ENCODE measurements at places on chromosomes 2 and 18.

DNA sequence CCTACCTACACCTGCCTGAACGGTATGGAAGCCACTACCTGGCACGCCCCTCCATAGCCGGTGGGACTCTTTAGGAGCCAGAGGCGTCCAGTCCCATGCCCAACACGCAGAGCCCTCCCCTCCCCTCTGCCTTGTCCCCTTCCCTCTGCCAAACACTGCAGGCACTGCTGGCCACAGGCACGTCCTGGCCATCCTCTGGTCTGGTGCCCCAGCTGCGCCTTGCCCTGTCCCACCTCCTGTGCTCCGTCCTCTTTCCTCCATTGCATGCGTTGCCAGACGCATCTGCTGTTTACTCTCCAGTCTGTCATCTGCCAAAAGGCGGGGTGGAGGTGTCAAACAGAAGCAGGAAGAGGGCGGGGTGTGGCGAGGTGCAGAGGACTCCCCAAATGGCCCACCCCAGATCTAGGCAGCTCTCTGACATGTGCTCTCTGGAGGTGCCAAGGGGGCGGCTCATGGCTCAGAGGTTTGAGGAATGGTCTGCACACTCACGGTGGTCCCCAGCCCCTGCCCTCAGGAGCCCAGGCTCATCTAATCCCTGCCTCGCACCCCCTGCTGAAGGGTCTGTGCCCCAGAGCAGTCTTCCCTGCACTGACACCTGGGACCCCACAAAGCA is 45.1 kb downstream of the HS6ST1 start:
- no peak for DNase-seq

GRCh38 chr2:132824716-132825115 is 154.7 kb upstream of the LYPD1 start:
- no peak for DNase-seq

DNA sequence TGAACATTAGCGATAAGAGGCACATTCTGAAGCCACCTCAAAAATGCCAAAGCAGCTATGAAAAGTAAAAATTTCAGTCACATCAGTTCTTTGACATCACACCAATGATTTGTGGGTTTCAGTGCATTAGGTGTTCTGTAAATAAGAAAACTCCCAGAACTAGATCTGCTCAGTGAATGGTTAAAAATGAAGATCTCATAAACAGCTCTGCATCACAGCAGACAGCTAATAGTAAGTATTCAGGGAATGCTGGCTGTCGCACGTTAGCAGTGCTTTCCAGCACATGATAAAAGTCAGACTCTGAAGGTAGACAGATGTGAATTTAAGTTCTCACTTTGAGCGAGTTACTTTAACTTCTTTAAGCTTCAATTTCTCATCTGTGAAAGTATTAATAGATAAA is 154.9 kb downstream of the SATB2 start:
- DNase-seq, result no peak

DNA sequence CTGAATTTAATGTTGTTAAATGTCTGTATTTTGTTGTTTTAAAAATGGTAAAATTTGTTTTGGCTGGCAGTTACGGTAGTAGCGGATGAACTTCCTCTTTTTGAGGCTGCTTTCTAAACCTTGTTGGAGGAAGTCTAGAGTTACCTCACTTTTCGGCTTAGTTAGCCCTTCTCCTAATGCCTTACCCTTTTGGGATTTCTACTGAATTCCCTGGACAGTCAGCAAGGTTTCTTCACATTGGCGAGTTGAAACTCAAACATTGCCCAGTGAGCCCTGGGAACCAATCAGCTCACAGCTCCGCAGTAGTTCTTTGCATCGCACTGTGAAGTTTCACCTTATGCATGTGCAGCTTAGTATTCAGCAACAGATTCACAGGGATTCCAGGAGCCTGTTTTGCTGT is 55.2 kb downstream of the TMEM247 start:
- no peak for DNase-seq

- DNase-seq, result no peak
These were observed 165.2 kb upstream of the EPC2 start for GRCh38 chr2:148479398-148479797.

- DNase-seq, result no peak
These were observed 112.2 kb downstream of the GALNT3 start for GRCh38 chr2:165681841-165682240.

DNA sequence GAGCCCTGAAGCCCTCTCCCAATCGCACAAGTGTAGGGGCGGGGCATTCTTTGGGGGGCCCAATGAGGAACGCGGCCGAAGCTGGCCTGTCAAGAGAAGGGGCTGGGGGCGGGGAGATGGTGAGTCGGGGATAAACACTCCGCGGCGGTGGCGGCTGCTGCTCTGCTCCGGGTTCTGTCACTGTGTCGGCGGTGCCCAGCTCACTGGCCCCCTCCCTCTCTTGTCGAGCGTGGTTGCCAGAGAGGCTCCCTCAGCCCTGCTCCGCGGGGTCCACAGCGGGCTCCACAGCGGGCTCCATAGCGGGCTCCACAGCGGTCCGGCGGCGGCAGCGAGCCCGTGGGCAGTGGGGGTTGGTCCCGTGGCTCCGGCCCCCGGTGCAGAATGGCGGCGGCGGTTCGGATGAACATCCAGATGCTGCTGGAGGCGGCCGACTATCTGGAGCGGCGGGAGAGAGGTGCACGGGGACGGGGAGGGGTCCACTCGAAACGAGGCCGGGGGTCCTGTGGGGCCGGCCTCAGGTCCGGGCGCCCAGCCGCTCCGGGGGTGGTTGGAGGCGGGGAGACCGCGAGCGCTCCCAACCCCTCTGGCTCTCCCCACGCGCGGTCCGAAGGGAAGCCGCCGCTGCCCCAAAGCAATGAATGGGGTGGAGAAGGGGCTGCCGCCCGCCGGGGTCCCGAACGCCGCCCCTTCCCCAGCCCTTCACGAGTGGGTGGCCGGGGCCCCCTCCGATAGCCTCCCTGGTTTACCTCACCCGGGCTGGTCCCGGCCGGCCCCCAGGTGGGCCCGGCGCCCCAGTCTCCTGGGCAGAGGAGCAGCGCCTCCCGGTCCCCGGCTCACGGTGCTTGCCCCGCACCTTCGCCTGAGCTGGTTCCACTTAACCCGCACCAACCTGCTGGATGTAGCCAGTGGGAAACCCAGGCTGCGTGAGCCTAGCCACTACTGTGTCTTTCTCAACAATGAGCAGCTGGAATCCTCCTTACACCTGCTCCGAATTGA is at the start of gene MXD1:
TSS of gene MXD1 (plus strand) at position 160 of the 996 bp plus-strand sequence. CDS start at position 382, 222 bp downstream.
- no peak for DNase-seq

- no peak for DNase-seq
These were observed 111.0 kb downstream of the KCNF1 start for GRCh38 chr2:11022591-11023273.

DNA sequence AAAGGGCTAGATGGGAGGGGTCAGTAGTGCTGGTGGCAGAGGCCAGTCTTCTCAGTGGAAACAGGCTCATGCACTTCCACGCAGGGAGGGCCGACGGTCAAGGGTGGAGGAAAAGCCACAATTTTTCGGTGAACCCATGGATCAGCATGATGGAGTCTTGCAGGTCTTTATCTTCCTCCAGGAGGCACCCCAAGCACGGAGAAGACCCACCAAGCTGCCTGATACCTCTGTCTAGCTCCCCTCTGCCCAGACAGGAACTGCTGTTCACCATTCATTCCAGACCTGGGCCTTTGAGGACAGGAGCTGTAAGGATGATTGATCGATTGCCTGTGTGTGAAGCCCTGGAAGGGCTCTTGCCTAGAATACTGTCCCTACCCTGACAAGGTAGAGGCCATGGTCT is 2.8 kb upstream of the LRRFIP1 start:
- no peak for DNase-seq

GRCh38 chr18:58302811-58303210 is 258.8 kb downstream of the NEDD4L start:
- DNase-seq, result no peak

DNA sequence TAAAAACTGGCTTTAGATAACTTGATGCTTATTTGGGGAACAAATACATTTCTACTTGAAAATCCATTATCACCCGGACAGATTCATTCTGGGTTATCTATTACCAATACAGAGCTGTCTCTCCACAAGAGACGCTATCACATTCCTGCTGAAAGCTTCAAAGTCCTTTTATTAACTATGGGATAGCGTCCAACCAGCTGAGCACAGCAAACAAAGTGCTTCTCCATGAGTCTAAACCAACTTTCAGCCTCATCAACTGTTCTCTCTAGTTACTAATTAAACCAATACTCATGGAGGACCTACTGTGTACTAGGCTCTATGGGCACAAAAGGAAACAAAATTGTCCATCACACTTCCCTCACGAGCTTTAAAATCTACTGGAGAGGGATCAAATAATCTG is 132.8 kb downstream of the L3MBTL4 start:
- no peak for DNase-seq

- no peak for DNase-seq
These were observed 275.3 kb downstream of the TMX3 start for GRCh38 chr18:68439642-68440041.

GRCh38 chr2:10283106-10284062 is 19.3 kb upstream of the HPCAL1 start:
- no peak for DNase-seq

DNA sequence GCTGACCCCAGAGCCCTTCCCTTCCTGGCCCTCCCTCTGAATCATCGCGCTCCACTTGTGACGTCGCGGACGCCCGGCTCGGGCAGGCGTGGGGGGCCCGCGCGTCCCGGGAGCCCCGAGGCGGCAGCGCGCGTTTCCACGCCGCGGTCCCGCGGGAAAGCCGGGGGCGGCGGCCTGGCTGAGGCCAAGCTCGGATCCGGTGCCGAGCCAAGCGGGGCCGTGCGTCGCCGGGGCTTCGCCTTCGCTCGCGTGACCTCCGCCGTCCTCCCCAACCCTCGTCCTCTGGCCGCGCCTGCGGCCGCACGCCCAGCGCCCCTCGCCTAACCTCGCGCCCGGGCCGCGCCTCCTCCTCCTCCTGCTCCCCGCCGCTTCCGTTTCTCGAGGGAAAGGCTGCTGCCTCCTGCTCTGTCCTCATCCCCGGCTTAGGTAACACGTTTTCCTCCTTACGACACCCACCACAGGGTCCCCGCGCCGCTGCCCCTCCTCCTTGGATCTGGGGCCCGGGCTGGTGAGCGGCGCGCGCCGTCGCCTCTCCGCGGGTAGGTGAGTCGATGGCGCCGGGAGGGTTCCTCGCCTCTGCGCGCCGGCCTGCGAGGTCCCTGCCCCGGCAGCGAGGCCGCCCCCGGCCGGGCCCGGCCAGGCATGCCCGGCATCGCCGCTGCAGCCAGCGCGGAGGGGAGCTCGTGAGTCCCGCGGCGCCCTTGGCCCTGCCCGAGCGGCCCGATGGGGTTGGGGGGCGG is at the start of gene INPP1:
TSS of gene INPP1 (plus strand) at position 54 of the 740 bp plus-strand sequence. CDS start 16,514 bp downstream, outside the sequence.
- no peak for DNase-seq

DNA sequence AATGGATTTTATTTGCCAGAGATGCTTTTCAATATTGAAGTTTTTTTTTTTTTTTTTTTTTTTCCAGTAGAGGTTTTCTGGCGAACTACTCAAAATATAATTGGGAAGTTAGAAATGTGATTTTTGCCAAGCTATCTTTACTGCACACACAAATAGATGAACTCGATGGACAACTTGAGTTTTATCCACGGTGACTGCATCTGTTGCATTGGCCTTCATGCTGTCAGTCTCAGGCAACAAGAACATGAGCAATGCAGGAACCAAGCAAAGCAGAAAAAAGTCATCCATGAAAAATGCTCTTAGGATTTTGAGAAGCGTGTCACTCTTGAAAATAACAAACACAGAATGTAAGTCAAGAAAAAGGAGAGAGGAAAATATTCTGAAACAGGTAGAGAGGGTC is 22.7 kb upstream of the HDAC4 start:
- no peak for DNase-seq

GRCh38 chr2:156110890-156111289 is 221.6 kb downstream of the NR4A2 start:
- DNase-seq, result no peak

GRCh38 chr2:59383473-59383872 is 1142.3 kb upstream of the FANCL start:
- DNase-seq, result no peak

- DNase-seq, result no peak
These were observed 111.3 kb upstream of the CREB1 start for GRCh38 chr2:207418419-207418818.

All from stimulated activated CD4-positive, alpha-beta T cell treated with anti-CD3 and anti-CD28 coated beads, TNF-alpha, amount 100 ng/mL, for 4 hours (primary cell).